ENCODE measurements at places on chromosomes 5 and 9. TPM values are rescaled to one million over a fixed set of nuclear protein-coding genes. Genes with fewer than 3 reads are reported as not detected.

DNA sequence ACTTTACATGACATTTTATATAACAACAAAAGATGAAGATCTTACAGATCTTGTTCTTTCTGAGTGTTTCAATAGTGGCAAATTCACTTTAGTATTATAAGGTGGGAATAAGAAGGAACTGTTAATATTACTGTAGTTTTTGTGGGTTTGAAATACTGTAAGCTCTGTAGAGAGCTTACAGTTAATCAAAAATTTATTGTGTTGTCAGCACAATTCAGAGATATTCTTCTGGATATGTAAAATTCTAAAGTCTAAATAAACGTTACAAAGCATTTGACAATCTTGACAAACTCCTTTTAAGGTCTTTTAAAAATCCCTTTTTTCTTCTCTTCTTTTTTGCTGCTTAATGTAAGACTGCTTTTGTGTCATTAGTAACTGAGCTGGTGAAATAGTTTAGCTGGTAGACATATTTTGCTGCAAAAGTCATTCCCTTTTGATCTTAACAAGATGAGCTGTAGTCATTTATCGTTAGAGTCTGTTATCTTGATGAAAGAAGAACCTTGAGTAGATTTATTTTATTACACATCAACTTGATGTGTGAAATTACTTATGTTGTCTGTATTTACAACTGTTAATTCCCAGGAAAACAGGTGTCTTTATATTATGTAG is 186.0 kb downstream of the WDR70 start:
- no peak for DNase-seq

The RETREG1 gene
- total RNA-seq: 4.9 TPM

GRCh38 chr5:99775189-99775588 is 760.0 kb upstream of the FAM174A start:
- no peak for DNase-seq

The IL4 gene
- not detected for total RNA-seq

The SETD9 gene
- total RNA-seq: 10.6 TPM

The UNC5A gene
- total RNA-seq: 0.51 TPM

DNA sequence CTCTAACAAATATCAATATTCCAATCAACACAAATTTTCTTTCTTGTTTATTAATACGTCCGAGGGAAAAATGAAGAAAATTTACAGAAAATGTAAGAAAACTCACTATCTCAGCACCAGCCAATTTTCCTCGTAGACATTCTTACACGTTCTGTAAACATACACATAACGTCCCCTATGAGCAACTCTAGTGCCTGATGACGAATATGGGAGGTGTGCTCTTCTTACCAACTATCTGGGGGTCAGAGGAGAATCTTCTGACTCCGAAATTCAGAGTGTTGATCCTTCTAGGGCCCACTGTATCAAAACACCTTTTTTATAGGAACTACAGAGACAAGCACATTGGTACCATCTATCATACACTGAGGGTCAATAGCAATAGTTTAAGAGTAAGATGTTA is 198.7 kb downstream of the GAPVD1 start:
- DNase-seq: no peak

- DNase-seq: no peak
Measured at GRCh38 chr9:72334658-72335337, 30.2 kb downstream of the ZFAND5 start.

The NEURL1B gene
- 7.6 TPM for total RNA-seq

DNA sequence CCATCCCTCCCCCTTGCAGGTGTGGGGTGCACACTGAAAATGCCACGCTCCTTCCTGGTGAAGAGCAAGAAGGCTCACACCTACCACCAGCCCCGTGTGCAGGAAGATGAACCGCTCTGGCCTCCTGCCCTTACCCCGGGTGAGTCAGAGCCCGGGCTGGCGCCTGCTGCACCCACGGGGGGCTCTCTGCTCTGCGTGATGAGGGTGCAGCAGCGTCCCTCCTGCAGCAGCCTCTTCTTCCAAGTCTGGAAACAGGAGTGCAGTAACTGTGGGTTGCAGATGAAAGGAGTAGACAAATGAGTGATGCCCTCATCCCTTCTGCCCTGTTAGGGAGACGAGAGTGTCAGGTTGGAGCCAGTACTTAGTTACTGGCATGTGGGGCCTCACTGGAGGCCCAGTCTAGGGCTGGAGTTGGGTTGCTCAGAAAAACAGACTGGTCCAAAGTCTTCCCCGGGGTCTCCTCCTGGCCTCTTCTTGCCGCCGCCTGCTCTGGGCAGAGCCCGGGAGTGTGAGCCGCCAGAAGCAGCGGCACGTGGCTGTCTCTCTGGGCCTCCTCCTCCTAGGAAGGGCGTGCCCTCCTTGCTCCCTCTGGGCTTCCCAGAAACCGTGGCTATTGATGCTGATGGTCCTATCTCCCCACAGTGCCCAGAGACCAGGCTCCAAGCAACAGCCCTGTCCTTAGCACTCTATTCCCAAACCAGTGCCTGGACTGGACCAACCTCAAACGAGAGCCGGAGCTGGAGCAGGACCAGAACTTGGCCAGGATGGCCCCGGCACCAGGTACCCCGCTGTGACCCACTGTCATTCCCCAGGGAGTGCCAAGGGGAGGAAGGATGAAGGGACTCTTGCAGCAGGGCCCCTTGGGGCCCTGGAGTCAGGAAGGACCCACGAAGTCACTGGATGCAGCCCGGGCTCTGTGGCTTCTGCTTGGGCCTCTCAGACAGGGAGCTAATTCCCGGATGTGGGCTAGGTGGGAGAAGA is 8.4 kb downstream of the GFI1B start:
- no peak for DNase-seq

The TAF1L gene
- not detected for total RNA-seq

- no peak for DNase-seq
Measured at GRCh38 chr5:38866362-38867031, 20.7 kb downstream of the OSMR start.

All from MCF 10A (cell line).